A549 (cell line): ENCODE measurements at places on chromosomes 16 and 17.

GRCh38 chr17:61799812-61800484 is 63.4 kb downstream of the BRIP1 start:
- no peak for DNase-seq

DNA sequence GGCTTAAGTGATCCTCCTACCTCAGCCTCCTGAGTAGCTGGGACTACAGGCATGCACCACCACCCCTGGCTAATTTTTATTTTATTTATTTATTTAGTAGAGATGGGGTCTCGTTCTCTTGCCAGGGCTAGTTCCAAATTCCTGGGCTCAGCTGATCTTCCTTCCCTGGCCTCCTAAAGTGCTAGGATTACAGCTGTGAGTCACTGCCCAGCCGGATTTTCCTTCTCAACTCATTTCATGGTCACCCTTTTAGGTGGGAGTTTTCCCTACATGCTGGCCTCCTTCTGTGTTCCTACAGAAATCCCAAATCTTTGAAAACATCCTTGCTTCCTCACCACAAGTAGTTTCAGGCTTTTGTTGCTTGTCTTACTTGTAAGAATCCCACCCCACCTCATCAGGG is 102.1 kb upstream of the SIAH1 start:
- DNase-seq: no peak

- no peak for DNase-seq
Measured at GRCh38 chr16:2520784-2521531, 787 bp downstream of the AMDHD2 start.

GRCh38 chr16:57591870-57592485 is 36.5 kb upstream of the ADGRG1 start:
- no peak for DNase-seq

DNA sequence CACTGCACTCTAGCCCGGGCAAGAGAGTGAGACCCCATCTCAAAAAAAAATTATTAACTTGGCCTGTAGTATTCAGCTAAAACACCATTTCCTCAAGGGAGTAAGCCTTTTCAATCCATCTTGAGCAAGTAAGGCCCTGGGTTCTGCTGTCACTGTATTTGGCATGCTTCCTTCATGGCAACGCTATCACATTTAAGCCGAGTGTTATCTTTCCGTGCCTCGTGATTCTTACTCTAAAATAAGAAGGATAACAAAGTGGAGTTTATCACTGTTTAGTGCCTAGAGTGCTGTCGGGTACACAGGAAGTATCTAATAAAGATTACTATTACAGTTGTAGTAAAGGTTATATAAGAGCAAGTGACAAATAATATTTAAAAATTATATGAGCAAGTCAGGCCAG is 8.8 kb downstream of the VPS53 start:
- no peak for DNase-seq

GRCh38 chr16:11781773-11782172 is 15.3 kb downstream of the ZC3H7A start:
- no peak for DNase-seq

GRCh38 chr17:82605939-82606600 is 42.2 kb downstream of the WDR45B start:
- DNase-seq: no peak

DNA sequence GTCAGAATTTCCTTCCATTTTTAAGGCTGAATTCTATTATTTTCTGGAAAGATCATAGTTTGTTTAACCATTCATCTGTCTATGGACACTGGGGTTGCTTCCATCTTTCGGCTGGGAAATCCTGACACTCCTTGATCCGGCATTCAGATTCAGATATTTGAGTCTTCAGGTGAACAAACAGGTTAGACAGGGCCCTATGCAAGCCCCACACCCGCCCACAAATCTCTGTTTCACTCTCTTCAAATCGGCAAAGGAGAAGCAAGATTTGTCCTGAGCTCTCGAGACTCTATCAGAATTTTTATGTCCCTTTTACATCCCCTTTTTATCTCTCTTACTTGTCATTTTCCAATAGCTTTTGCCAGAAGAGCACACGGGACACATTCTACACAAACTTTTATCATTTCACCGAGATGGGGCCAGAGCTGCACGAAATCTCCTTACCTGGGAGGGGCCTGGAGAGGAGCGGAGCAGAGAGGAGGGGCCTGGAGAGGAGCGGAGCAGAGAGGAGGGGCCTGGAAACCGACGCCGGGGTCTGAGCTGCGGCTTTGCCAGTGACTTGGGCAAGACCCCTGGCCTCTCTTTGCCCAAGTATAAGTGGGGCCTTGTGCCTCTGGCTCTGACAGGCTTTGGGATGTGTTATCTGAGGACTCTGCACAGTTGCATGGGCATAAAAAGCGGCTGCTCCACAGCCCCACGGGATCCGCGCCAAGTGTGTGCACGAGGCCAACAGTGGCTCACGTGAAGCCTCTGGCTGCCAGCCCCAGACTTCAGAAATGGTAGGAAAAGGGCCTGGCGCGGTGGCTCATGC is 54.3 kb upstream of the RBFOX3 start:
- DNase-seq: no peak

DNA sequence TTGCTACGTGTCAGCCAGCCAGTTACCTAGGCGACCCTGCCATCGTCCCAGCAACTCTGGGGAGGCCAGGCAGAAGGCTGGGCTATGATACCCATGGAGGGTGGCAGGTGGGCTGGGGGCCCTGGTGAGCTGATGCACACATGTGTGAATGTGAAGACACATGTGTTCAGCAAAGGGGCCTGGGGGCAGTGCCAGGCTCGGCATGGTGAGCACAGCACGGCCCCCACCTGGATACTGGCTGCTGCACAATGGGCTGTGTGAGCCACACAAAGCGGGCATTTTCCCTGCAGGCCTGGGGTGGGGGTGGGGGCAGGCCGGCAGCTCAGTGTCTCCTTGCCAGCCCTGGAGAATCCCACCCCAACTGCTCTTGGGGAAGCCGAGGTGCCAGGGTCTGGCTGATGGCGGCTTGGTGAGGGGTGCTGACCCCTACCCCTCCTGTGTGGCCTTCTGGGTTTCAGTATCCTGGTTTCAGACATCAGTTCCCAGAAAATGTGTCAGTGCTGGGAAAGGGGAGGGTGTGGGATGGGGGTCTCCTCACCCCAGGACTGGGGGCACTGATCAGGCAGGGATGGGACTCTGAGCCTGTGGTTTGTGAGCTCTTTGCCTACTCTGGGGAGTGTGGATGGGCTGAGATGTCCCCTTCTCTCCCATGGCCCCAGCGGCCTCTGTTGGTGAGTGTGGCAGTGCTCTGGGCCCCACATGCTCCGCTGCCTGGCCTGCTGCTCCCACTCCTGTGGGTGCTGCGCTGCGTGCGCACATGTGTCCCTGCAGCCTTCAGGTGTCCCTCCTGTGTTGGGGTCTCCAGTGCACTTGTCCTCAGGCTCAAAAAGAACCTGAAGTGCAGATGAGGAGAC is 5.1 kb downstream of the LLGL1 start:
- DNase-seq: no peak

DNA sequence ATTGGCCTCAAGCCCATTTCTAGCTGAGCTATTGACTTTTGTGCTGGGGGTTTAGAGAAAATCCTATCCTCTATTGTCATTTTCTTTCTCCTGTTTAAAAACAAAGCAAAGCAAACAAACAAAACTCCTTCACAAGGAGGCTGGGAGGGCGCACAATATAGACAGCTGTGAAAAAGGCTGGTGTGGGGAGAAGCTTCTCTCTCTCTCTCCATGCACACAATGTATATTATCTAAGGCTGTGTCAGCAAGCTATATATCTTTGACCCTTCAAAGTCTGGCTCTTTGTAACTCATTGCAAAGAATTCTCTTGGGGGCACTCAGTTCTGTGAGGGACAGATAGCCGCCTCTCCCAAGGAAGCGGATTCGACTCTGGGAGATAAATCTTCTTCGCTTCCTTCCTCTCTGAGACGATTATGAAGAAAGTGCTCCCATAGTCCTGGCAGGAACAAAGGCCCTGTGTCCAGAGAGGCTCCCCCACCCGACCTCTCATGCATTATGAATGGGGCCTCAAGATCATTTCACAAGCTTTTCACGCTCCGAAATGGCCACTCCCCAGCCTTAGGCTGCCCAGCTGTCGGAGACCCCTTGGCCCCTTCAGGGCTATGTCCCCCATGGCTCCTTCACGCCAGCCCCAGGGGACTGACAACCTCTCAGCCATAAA is 33.2 kb upstream of the MEAK7 start:
- DNase-seq: no peak

DNA sequence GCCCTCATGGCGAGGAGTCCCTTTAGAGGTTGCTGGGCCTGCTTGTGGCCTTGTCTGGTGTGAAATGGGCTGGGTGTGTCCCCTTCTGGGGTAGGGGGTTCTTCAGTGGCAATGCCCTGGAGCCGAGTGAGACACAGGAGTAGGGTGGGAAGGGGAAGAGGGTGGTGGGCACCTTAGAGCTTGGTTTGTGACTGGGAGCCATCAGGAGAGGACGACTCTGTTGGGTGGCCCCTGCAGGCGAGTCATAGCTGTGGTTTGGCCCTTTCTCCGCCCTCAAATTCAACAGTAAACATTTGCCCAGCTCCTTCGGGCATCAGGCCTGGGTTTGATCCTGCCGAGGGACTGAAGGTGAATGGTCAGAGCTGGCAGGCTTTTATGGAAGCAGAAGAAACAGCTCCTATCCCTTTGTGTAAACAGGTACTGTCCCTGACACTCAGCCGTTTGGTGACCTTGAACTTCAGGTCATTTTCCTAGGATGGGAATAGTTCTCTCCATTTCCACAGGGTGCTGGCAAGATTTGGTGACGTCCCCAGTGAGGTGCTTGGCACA is 2.9 kb downstream of the E4F1 start:
- no peak for DNase-seq

GRCh38 chr16:49181791-49182518 is 99.7 kb downstream of the CBLN1 start:
- no peak for DNase-seq

- DNase-seq: peak; percentile 46
Measured at GRCh38 chr17:42682722-42683403, 532 bp downstream of the CNTNAP1 start.

DNA sequence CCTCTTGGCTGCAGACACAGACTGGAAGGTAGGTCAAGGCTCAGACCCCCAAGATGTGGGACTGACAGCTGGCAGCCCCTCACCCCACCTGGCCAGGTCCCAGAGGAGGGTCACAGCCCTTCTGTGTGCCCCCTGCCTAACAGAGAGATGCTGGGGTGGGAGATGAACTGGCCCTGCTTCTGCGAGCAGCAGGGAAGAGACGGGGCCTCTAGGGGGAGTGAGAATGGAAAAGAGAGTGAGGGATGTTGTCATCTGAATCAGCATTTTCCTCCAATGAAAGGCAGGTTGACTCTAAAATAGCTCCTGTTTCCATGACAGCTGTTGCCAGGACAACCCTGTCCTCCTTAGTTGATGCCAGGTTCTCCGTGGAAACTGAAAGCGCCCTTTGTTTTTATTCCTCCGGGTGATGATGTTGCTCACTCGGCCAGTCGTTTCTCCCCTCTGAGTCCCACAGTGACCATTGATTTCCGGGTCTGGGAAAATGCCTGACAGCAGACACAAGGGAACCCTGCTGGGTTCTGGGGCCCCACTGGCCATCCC is 4.9 kb upstream of the NDRG4 start:
- peak; percentile 93 for DNase-seq

- no peak for DNase-seq
Measured at GRCh38 chr16:29126616-29127015, 141.8 kb downstream of the LAT start.

GRCh38 chr16:51244887-51245657 is 94.0 kb upstream of the SALL1 start:
- DNase-seq: no peak

DNA sequence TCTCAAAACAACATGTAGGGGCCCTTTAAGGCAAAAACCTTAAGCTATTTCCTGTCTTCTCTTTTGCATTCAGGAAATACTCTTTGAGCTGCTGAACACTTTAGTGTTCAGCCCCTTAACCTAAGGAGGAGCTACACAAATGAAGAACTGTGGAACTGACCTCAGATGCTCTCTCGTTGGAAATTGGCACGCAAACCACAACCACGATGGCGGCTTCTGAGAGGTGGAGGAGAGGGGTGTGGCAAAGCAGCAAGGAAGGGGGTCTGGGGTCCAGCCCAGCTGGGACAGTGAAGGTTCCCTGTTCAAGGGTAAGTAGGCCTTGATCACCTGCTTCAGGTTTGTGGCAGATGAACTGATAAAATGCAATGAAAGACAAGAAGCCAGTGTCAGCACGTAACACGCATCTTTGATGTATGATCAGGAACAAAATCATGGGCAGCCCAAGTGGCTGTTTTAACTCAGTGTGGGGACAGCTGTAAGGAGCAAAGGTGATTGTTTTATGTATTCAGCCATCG is 291.6 kb upstream of the TNRC6C start:
- DNase-seq: no peak

DNA sequence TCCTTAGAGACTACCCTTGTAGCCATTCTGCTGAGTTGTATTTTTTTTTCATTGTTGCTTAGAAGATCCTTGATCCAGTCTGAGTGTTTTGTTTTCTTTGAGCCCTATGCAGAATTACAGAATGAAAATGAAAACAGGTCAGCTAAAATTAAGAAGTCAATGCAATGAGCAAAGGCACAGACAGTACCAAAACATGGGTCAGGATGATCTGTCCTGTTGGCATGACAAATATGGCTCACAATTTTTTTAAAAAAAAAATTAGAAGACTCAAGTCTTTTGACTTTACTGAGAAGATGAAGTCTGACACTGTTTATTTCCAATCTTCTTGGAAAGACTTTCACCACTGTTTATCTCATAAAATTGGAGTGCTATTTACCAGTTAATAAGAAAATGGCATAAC is 32.4 kb downstream of the KCNJ16 start:
- DNase-seq: no peak

DNA sequence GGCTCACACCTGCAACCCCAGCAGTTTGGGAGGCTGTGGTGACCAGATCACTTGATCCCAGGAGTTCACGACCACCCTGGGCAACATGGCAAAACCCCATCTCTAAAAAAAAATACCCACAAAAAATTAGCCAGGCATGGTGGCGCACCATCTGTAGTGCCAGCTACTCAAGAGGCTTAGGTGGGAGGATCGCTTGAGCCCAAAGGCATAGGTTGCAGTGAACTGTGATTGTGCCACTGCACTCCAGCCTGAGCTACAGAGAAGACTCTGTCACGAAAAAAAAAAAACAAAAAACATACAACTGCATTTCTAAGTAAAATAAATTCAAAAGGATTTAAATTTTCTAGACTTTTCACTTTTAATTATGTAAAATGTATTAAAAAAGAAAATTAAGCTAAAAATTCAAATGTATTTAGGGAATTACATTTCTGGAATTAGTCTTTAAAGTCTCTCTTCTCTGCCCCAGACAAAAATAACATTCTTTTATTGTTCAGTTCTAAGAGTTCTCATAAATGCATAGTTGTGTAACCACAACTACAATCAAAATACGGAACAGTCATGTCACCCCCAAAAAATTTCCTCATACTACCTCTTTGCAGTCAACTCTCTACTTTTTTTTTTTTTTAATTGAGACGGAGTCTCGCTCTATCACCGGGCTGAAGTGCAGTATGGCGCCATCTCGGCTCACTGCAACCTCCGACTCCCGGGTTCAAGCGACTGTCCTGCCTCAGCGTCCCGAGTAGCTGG is 14.1 kb downstream of the FAM222B start:
- no peak for DNase-seq

- DNase-seq: no peak
Measured at GRCh38 chr16:74747-75334, 2.4 kb upstream of the RHBDF1 start.

GRCh38 chr17:2682176-2682938 is 29.2 kb downstream of the CLUH start:
- DNase-seq: no peak

- DNase-seq: no peak
Measured at GRCh38 chr16:6512512-6512911, 820.1 kb upstream of the RBFOX1 start.
